ENCODE measurements at places on chromosomes 1 and 21. TPM values are rescaled to one million over a fixed set of nuclear protein-coding genes. Genes with fewer than 3 reads are reported as not detected.

FAM78B gene
- 0.24 TPM for total RNA-seq

SEC16B gene
- total RNA-seq: 0.68 TPM

ZNF593OS gene
- 0.25 TPM for total RNA-seq

C4BPA gene
- 0.99 TPM for total RNA-seq

CYP4A22 gene
- total RNA-seq: not detected

BPNT1 gene
- 17.6 TPM for total RNA-seq

KRTAP12-2 gene
- not detected for total RNA-seq

ZBTB40 gene
- 5.1 TPM for total RNA-seq

DIRAS3 gene
- 0.85 TPM for total RNA-seq

GBP2 gene
- 0.66 TPM for total RNA-seq

GOLT1A gene
- 6.6 TPM for total RNA-seq

APP gene
- total RNA-seq: 257 TPM
